T-helper 1 cell (primary cell): ENCODE measurements at places on chromosomes 6 and 20.

GRCh38 chr6:110137924-110138887, 41.3 kb downstream of the WASF1 start:
- no peak for DNase-seq

DNA sequence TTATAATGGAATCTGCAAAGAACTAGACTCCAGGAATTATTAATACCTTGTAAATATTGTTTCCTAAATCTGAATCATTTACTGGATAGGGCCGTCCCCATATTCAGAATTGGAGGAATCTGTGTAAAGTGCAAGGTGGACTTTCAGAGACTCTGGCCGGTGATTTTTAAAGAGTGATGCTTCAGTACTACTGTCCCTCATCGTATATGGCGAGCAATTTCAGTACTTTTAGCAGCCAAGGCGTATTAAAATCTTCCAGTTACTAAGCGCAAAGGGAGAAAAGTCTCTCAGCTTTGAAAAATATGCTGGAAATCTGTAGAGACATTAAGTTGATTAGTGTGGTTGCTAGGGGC, 483 bp downstream of the SMIM26 start:
- no peak for DNase-seq

DNA sequence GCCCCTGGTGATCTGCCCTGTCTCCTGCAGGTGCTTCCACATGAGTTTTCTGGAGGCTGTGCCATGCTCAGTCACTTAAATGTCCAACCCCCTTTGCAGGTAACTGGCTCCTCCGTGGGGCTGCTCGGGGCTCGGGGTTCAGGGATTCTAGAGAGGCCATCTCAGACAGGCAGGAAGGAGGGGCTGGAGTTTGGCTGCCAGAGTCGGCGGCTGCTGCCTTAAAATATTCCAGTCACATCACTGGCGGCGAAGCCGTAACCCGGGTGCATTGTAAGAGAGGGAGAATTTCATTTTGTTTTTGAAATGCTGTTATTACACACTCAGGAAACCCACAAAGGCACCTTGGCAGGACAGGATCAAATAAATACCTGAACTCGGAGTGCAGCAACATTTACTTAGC, 212.9 kb upstream of the PMEPA1 start:
- no peak for DNase-seq

- no peak for DNase-seq
These were observed 451.2 kb upstream of the JAG1 start for GRCh38 chr20:11124849-11125505.

DNA sequence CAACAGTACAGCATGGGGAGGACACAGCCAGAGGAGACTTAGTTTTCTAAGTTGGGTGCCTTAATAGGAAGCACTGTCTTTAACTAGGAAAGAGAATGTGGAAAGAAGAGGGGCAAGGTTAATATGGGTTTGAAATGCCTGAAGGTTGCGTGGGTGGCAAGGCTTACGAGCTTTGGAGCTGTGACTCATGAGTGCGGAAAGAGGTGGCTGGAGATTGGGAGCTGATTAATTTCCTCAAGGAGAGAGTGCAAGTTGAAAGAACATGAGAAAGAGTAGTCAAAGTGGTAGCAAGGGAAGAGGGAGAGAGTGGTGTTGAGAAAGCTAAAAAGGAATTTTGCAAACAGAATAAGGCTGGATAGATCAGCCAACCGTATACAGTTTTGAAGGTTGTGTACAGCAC, 315.1 kb upstream of the PRND start:
- DNase-seq: no peak

GRCh38 chr6:111841822-111842221, 31.4 kb downstream of the FYN start:
- no peak for DNase-seq

- DNase-seq: no peak
These were observed 24.4 kb downstream of the KCNQ2 start for GRCh38 chr20:63448031-63448430.

GRCh38 chr6:39193201-39193791, 36.0 kb downstream of the KCNK5 start:
- DNase-seq: no peak

GRCh38 chr6:128569732-128570679, 49.6 kb upstream of the PTPRK start:
- DNase-seq: no peak
